ENCODE measurements at places on chromosomes 16 and 17.
A peak's percentile ranks its signal among the peaks of the same experiment; 100 is the strongest.

GRCh38 chr17:2684549-2684948, 27.0 kb downstream of the CLUH start:
- DNase-seq = no peak

DNA sequence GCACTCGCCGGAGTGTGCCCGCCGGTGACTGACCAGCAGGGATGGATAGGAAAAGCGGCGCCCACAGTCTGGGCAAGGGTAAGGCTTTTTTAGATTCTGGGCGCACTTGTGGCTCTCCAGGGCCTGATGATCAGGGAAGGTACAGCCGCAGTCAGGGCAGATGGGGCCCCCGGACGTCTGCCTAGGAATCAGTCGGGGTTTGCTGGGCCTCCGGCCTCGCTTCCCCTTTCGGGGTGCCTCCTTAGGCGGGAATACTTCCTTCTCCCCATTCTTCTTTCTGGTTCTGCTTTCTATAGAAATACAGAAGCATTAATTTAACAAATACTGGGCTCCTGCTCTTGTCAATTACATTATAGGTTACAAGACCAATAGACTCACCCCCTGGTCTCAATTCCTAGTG, 5.0 kb downstream of the ZNF689 start:
- no peak for DNase-seq

- no peak for DNase-seq
These were observed 1.9 kb upstream of the HOXB5 start for GRCh38 chr17:48595278-48595999.

DNA sequence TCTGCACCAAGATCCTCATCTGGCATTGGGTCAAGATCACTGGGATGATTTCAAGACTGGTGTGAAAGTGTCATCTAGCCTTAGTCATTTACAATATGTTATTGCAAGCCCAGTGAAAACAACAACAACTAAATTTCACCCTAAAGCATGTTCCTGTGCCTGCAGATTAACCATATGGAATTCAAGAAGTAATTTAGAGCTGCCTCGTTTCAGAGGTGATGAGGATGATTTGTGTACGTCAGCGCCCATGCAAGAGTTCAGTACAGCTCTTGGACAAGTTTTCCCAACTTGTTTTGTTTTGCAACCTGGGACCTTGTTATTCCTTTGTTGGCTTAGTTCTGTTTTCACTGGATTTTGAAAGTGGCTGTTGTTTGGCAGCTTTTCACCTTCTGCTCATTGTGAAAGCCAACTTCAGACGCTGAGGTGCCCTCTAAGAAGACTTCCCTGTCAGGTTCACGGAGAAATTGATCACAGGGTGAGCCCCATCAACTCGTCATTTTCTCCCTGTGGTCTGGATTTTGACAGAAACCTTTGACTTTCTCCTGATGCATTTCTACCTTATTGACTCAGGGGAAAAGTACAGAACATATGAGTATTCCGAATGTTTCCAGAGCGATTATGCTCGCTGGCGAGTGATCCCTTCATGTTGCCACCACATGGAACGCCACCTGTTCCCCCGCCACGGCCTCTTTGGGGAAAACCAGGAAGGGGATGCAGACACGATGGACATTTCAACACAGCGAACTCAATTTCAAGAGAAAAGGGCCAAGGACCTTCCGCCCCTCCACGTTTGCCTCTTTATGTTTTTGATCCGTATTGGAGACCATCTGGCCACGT, 85.6 kb downstream of the FOXL1 start:
- no peak for DNase-seq

DNA sequence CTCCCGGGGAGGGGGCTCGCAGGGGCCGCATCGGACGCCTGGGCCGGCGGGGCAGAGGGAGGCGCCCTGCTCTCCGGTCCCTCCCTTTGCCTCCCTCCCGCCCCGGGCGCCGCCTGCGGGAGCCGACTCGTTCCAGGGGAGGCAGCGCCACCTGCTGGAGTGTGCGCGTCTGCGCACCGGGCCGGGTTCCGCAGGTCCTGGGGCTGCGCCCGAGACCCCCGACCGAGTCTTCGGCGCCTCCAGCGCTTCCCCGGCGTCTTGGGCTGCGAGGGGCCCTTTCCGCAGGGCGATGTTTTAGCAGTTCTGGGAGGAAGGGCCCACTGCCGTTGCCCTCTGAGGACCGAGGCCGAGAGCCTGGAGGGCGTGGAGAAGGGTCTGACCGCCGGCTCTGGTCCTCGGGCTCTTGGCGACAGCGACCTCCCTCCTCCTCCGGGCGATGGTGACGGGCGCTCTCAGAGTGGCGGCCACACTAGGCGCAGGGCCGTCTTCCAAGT, 106.3 kb downstream of the SEC14L1 start:
- DNase-seq = peak; percentile 87

DNA sequence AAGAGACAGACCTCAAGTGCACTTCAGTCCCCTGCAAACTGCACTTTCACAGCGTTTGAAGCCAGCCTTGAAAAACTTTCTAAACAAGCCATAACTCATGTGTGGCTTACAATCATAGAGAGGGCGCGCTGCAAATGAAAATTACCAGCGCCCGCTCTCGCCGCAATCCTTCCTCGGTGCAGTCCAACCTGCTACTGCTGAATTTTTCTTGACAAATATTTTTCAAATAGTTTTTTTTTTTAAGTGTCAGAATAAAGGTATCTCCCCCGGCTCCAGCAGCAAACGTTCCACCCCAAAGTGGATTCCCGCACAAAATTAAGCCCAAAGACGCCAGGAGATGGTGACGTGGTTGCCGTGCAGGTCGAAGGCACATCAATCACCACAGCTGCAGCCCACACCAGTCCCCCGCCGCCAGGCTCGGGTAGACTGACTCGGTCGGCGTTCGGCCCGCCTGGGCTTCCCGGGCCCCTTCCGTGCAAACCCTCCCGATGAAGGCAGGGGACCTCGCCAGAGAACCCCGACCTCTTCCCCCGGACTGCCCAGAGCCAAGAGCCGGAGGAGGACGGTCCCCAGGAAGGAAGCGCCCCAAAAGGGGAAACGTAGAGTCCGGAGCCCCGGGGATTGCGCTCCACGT, 630 bp downstream of the GRB2 start:
- peak; percentile 55 for DNase-seq

DNA sequence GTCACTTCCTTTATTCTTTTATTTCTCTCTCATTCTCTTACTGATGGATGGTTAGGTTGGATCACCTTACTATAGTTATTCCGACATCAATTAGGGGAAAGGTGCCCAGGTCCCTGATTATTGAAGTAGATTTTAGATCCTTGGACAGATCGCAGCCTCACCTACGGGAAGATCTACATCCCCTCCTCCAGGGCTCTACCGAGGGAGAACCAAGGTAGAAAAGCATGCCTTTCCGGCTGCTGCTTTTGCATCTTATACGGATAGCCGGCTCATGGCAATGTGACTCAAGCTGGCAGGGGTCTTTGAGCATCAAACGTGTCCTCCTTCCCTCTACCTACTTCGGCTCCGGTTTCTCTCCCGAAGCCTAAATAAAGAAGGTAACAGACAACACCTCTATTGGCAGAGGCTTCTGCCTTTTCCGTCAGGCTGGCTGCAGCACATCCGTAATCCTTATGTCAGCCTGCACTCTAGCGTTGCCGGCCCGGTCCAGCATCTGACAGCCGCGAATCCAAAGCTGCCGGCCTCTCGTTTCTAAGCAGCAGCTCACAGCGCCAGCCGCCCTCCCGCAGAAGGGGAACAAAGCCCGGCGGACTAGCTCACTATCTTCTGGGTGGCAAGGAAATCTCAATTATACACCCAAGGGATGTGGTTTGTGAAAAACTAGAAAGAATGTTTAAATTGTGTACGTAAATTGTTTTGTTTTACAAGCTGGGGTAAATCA, 46.9 kb downstream of the IRX6 start:
- peak; percentile 83 for DNase-seq

GRCh38 chr17:50042211-50042610, 13.7 kb upstream of the ITGA3 start:
- DNase-seq = no peak

GRCh38 chr16:16147316-16147999, 75.8 kb downstream of the ABCC6 start:
- DNase-seq = no peak

DNA sequence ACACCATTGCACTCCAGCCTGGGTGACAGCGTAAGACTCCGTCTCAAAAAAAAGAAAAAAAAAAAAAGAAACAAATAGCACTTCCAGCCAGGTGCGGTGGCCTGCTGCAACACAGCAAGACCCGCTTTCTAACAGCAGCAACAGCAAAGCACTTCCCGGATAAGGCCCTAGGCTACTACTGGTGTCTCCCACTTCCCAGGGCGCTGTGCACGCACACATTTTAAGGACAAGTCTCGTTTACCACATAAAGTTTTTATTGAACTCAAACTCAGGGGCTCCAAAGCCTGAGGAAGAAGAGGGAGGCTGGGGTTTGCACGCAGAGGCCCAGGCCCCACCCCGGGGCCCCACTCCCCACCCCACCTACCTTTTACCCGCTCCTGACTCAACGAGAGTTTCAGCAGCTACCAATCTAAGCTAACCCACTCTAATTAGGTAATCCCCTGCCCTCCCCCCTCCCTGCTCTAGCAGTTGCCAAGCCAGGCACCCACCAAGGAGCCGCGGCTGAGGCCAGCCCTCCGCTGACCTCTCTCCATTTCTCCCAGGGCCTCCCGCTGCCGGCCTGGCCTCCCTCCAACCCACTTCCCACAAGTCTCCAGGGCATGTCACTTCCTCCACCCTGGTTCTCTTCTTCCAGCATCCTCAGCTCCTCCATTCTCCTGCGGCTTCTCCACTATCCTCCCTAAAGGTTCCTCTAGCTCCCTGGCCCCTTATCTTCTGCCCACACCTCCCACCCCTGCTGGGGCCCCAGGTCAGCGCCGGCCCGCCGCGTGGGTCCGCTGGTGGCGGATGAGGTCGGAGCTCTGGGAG, 2.4 kb downstream of the ZNF768 start:
- DNase-seq = no peak

- no peak for DNase-seq
These were observed 40.0 kb downstream of the SMARCE1 start for GRCh38 chr17:40607641-40608040.

GRCh38 chr17:38397227-38397626, 31.0 kb upstream of the ARHGAP23 start:
- DNase-seq = no peak

DNA sequence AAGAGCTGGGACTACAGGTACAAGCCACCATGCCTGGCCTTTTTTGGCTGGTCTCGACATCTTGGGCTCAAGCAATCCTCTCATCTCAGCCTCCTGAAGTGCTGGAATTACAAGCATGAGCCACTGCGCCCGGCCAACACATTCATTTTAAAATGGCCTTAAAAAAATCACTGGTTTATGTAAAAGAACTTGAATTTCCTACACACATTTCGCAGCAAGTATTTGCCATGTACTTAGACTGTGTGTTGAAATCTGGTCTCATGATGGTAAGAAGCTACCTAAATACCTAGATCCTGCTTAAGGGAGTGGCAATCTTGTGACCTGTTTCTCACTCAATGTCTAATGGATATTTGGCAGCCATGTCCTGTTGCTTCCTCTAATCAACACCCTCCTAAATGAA, 8.5 kb upstream of the CYTH1 start:
- DNase-seq = no peak

GRCh38 chr17:67773246-67773645, 52.1 kb upstream of the BPTF start:
- no peak for DNase-seq

DNA sequence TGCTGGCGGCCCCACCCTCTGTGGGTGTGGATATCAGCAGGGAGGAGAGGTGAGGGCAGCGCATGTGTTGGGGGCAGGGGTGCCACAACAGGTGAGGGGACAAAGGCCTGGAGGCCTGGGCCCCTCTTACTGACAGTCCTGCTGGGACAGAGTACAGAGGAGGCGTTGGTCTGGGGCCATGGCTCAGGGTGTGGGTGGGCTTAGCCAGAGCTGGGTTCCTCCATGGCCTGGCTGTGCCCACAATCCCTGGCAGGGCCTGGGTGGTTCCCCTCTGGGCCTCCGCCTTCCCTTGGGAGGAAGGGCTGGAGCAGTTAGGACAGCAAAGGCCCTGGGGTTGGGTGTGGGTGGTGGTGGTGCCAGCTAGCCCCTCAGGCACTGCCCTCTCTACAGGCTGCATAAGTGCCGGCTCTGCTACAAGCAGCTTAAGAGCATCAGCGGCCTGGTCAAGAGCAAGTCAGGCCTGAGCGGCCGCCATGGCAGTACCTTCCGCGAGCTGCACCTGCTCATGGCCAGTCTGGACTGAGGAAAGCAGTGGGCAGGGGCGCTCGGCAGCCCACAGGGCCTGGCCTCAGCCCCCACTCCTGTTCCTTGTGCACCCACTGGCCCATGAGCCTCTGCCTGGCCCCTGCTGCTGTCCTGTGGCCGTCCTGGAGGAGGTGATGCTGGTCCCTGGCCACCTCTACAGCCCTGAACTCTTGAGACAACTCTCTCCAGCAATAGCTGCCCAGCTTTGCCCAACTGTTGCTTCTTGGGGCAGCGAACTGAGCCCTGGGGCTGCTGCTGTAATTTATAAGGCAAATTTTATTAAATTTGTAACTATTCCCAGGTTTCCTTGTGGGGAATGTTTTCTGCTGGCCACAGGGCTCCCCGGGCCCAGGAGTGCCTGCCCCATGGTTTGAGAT, 21.1 kb downstream of the KATNB1 start:
- DNase-seq = no peak

GRCh38 chr17:21001813-21002221, 41.0 kb downstream of the USP22 start:
- no peak for DNase-seq

- DNase-seq = peak; percentile 57
These were observed 170.8 kb upstream of the FAM20A start for GRCh38 chr17:68771867-68772515.

GRCh38 chr16:9048302-9048700, 43.1 kb upstream of the HAPSTR1 start:
- DNase-seq = peak; percentile 17

DNA sequence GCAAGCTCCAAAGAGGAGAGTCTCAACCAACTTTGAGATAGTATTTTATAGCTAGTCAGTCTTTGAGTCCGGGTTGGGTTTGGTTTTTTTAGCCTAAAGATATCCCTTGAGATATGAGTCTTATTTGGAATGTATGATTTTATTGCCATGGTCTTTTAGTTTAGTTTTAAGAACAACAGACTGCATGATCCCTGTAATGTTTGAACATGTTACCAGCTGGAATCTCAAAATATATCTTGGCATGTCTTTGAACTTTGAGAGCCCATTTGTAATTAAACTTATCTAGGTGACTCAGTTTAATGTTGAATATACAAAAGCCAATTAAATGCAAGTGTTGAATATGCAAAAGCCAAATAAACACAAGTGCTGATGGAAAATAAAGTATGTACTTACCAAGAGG, 100.6 kb downstream of the TANGO6 start:
- no peak for DNase-seq
